ENCODE measurements at places on chromosomes 4 and X.

DNA sequence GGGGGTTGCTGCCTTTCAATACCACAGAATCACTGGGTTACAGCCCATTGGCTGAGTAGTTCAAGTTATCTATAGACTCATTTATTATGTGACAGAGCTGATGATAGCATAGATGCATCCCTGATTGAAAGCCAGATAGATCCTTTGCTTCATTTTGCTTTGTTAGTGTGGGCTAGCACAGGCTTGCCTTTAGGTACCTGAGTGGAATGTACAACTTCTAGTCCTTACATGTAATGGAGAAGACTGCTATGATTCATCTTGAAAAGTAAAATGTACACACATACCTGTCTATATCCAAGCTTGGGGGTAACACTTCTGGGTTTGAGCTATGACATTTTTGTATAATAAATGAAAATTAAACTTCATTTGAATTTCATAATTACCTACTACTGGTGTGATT is 226.0 kb upstream of the FTHL17 start:
- DNase-seq = no peak

DNA sequence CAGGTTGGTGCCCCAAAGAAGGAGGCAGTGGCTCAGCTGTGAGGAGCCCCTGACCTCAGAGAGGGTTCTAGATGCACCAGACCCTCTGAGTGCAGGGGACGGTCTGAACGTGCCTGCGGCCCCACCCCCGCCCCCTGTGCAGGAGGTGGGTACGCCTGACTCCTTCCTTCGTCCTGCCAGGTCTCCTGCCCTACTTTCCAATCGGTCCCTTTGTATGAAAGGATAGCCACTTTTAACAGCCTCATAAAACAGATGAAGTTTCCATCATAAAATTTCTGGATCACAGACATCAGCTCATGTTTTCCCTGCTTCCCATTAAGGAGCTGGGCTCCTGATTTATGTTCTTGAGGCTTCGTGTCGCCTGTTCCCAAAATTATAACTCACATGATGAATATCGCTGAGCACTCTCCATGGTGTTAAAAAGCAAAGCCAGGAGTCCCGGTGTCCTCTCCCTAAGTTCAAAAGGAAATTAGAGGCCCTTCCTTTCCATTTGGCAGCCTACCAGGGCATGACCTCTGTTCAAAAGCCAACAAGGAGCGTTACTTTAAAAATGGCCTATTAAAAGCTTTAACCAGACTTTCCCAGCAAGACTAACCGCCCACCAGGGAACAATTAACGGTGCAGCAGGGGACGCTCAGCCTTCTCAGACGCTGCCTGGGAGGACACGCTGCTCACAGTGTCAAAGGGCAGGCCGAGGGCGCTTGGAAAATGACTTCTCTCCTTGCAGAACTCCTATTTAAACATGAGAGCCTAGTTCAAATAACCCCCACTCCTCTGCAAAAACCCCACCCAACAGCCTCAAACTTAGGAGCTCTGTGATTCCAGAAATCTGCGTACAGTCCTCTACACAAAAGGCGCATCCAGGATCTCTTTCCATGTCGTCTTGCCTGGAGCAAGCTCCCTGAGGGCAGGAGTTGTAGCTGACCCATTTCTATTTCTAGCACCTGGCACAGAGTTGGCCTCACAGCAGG is 181.9 kb downstream of the AFAP1 start:
- no peak for DNase-seq

GRCh38 chr4:71303850-71304249 is 35.0 kb upstream of the SLC4A4 start:
- DNase-seq = no peak

GRCh38 chr4:56863441-56864139 is 42.1 kb upstream of the SPINK2 start:
- DNase-seq = no peak

GRCh38 chr4:95627709-95628108 is 78.9 kb upstream of the UNC5C start:
- no peak for DNase-seq

GRCh38 chr4:7233601-7234000 is 41.3 kb downstream of the SORCS2 start:
- no peak for DNase-seq

GRCh38 chr4:164212134-164212533 is 541.8 kb upstream of the SMIM31 start:
- no peak for DNase-seq

DNA sequence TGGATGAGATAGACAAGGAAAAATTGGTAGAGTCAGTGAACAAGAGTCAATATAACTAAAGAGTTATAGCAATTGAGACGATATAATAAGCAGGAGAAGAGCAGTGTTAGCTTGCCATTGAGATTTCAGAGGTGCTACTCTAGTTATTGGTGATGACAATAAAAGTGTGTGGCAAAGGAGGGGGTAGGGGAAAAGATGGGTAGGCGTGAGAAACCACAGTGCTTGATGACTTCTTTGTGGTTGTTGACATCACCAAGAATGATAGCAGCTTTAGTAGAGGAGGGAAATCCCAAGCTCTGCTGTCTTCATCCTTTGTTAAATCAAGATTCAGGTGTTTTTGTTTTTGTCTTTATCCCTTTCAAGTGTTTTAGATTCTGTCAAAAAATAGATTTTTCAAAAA is 179.9 kb upstream of the PPP3CA start:
- no peak for DNase-seq
